ENCODE measurements at places on chromosomes 12 and 14.

- no peak for DNase-seq
Measured at GRCh38 chr12:24479131-24479530, 469.8 kb downstream of the BCAT1 start.

GRCh38 chr14:76874734-76875133 is 48.5 kb downstream of the LRRC74A start:
- DNase-seq = no peak

DNA sequence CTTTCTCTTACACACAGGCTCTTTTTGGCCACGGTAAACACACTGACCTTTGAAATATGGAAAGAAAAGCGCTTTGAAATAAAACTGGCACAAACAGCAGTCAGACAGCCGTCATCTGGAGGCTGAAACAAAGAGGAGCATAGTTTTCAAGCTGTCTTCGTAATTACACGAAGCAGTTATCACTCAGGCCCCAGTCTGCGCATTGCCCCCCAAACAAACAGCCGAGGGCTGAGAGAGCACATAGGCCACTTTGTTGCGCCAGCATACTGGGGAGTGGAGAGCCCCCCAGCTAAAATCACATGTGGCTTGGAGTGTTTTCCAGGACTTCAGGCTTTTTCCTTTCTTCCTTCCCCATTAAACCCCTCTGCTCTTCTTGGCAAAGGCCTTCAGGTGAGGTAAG is 142.9 kb upstream of the BTG1 start:
- DNase-seq = no peak

GRCh38 chr12:132185705-132186104 is 41.4 kb downstream of the NOC4L start:
- DNase-seq = no peak

DNA sequence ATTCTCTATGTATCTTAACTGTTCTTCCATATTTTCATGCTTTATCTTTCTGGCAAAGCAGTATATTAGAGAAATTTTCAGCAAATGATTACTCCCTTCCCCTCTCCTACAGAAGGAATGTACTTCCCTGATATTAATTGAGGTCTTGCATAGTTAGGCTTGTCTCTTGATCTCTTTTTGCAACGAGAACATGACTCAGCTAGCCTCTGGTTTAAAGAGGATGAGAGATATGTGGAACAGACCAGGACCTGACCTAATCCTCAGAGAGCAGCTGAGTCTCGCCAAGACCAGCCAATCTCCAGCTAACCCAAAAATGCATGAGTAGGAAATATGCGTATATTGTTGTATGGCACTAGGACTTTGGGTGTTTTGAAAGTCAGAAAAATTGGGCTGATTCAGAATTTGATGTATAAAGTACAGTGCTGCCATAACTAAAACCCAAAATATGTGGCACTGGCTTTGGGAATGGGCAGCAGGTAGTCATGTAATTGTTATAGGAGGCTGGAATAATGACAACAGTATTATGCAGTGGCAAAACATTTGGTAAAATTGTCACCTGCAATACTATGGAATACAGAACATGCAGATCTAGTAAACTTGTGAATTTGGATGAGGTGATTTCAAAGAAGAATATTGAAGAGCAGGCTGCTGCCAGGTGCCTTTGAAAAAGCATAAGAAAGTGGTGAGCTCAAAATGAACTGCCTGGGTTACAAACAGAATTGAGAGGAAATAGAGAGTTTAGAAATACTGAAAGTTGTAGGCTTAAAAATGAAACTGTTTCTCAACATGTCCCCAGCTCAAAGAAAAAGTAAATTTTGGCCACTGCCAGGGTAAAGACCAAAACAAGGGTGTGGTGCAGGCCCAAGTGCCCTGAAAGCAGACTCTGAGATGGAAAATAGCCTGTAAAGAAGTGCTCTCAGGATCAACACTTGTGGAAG is 9.3 kb upstream of the USP15 start:
- no peak for DNase-seq

DNA sequence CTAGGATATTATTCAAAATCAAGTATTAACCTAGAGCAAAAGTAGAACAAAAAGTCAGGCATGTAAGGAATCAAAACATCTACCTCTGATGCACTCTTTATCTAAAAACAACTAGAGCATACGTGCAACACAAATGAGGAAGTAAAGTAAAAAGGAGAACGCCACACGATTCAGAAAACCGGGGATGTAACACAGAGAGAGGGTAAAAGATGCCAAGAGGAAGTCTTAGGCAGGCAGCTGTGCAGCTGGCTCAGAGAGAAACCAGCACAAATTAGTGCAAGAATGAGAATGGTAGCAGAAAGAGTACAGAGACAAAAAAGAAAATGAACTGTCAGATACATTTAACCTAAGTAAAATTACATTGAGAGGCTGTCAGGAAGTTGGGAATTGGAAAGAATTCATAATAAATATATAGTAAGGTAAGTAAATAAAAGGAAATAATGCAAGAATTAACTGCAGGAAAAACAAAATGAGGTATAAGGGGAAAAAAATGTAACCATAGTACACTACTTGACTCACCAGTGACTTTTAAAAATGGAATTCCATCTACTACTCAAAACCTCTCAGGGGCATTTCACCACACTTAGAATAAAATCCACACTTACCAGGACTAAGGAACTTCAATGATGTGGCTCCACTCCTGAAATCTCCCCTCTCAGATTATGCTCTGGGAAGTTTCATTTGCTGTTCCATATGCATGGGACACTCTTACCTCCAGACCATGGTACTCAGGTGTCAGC is 17.1 kb downstream of the BCAT1 start:
- DNase-seq = peak; percentile 20

- DNase-seq = peak; percentile 51
Measured at GRCh38 chr12:27554421-27555186, 30.6 kb downstream of the PPFIBP1 start.

- DNase-seq = no peak
Measured at GRCh38 chr12:23703051-23703450, 246.4 kb downstream of the SOX5 start.

GRCh38 chr14:24418492-24418873 is 11.0 kb downstream of the CBLN3 start:
- DNase-seq = no peak

GRCh38 chr12:53232646-53233461 is 845 bp upstream of the RARG start:
- no peak for DNase-seq

DNA sequence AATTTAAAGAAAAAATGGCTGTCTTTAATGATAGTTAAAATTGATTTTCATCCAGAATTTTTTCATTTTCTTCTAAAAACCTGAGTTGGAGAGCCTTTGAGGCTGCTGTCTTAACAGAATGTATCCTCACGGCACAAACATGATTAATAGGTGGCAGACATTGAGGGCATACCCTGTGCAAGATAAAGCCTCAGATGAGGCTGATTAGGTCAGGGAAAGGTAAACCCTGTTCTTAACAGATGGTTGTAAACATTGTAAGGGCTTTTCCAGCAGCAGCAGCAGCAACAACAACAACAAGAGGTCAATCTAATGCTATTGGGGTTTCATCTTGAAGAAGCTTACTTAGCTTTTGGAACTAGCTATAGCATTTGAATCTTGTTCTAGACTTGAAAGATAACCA is 17.4 kb downstream of the GNG2 start:
- DNase-seq = no peak

DNA sequence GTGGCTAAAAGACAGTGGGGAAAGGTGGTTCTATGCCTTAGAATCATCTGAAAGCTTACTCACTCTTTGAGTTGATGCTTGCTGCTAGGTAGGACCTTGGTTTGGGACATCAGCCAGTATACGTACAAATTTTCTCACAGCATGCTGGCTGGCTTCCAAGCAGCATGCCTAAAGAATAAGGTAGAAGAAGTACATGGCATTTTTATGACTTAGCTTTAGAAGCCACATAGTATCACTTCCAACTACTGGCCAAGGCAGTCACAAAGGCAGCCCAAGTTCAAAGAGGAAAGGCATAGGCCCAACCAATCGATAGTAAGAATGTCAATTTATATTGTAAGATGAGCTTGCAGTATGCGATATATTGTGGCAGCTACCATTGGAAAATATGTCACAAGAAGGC is 284.2 kb upstream of the CAND1 start:
- DNase-seq = no peak

DNA sequence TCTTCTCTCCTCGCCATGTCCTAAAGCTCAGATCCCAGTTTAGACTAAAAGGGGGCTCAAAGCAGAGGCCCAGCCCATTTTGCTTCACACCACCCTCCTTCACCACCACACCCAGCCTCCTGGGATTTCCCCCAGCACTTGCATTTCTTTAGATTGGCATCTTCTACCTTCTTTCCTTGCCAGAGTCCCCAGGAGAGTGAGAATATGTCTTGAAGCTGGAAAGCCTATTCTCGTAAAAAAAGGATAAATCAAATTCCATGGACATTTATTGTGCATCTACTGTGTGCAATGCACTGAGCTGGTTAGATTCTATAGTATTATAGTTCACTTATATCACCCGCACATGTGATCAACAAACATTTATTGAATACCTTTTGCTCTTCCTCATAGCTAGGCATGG is 10.2 kb downstream of the FBXW8 start:
- no peak for DNase-seq

- DNase-seq = no peak
Measured at GRCh38 chr14:52879958-52880357, 70.9 kb downstream of the FERMT2 start.

GRCh38 chr14:75236901-75237419 is 41.7 kb upstream of the FOS start:
- DNase-seq = peak; percentile 7

GRCh38 chr12:45050751-45051571 is at the start of gene DBX2:
Gene DBX2 (minus strand): TSS chr12:45051099. CDS start chr12:45050927, 172 bp downstream.
- DNase-seq = peak; percentile 31

- DNase-seq = no peak
Measured at GRCh38 chr14:44952391-44953110, 9.2 kb downstream of the KLHL28 start.

DNA sequence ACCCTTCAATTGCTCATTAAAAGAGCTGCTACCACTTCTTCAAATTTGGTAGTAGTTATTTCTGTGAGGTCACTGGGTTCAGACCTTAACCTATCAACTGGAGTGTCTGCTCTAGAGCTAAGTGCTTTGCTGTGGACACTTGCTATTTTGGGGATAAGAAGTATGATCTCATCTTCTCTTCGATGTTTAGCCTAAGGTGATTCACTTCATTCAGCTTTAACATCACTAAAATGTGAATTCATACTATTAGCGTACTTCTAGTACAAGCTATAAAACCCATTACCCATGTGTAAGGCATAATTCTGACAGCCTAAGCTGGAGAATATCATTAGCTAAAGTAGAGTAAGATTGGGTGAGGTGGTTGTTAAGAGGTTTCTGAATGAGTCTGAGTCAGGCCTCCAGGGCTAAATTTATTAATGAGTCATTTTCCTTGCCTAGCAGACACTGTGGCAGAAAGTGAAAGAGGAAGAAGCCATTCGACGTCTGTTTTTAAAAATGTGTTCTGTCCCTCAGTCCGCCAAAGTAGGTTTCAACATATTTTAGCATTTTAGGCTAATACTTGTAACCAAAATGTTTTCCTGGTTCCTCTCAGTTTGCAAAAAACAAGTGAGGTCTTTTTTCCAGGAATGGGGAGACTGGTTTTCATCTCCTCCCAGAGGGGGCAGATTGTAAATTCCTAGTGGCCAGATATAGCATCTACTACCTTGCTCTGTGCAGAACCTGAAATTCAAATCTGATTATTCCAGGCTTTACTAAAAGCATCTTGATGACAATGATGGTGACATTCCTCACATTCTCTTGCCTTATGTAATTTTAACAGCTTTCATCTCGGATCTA is 103.6 kb downstream of the SSPN start:
- no peak for DNase-seq

DNA sequence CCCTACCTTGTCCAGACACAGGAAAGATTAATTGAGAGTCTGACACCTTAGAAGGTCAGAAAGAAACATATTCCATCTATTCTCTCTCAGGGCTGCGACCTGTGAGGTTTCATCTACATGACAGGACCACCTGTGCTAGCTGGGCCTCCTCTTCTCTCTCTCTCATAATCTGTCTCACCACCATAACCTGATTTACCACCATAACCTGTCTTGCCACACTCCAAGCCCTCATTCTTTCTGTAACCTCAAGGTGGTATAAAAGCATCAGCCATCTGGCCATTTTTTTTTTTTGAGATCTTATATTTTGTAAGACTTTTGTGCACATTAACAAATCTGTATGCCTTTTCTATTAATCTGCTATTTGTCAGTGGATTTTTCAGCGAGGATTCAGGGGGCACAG is 75.5 kb downstream of the ACADS start:
- no peak for DNase-seq

DNA sequence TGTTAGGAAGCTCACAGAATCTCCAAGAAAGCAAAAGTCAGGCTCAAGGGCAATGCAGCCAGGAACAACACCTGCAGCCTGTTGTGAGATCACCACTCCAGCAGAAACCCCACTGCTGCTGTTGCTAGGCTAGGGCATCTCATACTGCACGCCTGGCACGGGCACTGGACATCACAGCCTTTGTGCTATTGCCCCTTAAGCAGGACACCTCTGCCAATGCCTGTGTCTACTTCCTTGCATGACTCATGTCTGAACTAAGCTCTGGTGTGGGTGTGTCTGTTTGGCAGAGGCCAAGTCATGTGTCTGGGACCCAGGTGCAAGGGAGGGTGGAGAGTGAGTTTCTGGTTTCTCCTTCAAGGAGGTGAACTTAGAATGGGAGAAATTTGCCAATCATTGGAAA is 10.0 kb upstream of the DDX47 start:
- DNase-seq = no peak
